ENCODE measurements at places on chromosomes 4 and X. TPM values are rescaled to one million over a fixed set of nuclear protein-coding genes. Genes with fewer than 3 reads are reported as not detected.
A peak's percentile ranks its signal among the peaks of the same experiment; 100 is the strongest.

- DNase-seq = no peak
- no peaks in the 10 kb centered on the region for H3K27me3 ChIP-seq
- H3K4me1 ChIP-seq = no peaks in the 10 kb centered on the region
- H3K36me3 ChIP-seq = no peaks in the 10 kb centered on the region
These were observed 69.5 kb downstream of the PLAC1 start for GRCh38 chrX:134588806-134589205.

DNA sequence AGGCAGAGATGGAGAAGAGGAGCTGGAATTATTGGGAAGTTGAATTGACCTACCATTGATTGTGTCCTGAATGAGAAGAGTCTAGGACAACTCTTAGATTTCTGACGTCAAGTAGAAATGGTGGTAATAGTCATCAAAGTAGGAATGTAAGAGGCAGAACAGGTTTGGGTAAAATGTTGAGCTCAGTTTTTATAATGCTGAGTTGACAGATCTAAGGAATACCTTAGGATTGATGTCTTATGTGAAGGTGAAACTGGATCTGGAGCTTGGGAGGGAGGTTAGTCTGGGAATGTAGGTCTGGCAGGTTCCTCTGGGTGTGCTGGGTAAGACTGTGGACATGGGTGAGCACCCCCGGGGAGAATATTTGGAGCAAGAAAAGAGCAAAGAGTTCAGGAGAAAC is 31.9 kb downstream of the JADE1 start:
- DNase-seq = no peak
- H3K4me1 ChIP-seq = peaks cover 72% of the 10 kb centered on the region
- no peaks in the 10 kb centered on the region for H3K27me3 ChIP-seq

- DNase-seq = no peak
- H3K27ac ChIP-seq = no peak overlapping the region
- no peaks in the 10 kb centered on the region for H3K4me1 ChIP-seq
- H3K4me3 ChIP-seq = no peak overlapping the region
- no peaks in the 10 kb centered on the region for H3K36me3 ChIP-seq
These were observed 23.3 kb upstream of the ANXA5 start for GRCh38 chr4:121720109-121720508.

DNA sequence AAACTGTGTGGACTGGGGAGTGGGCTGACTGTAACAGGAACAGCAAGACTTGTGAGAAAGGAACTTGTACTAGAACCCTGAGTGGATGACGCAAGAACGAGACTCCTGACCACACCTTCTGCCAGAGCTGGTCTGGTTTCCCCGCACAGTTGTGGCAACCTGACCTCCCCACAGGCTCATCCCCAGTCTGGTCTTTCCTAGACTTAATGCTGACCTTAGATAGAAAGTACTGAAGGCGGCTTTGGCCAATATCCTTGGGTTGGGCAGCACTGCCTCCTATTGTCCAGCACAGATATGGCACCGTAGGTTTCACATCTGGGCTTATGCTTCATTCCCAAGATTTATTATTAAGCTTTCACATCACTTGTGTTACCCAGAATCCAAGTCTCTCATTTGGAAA is 137.8 kb upstream of the FRG1 start:
- no peak overlapping the region for H3K4me3 ChIP-seq
- no peaks in the 10 kb centered on the region for H3K4me1 ChIP-seq
- H3K27me3 ChIP-seq = no peaks in the 10 kb centered on the region
- H3K27ac ChIP-seq = no peak overlapping the region
- no peak for DNase-seq

DNA sequence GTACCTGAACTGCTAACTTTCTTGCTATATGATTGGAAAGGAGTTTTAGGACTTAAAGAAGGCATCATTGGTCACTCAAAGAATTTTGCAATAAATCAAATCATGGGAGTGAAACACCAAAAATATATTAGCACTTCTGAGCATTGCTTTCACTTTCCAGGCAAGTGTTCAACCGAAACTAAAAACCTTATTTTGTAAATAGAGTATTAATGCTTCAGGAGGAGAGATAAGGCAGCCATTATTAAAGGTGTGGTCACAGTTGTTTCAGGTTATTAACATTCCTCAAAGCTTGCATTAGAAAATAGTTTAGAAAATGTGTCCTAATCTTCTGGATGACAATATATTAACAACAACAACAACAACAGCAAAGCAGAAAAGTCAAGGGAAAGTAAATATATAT is 92.3 kb upstream of the TLL1 start:
- peaks cover 9% of the 10 kb centered on the region for H3K4me1 ChIP-seq
- no peaks in the 10 kb centered on the region for H3K27me3 ChIP-seq
- H3K27ac ChIP-seq = no peak overlapping the region
- DNase-seq = no peak
- no peak overlapping the region for H3K4me3 ChIP-seq
- H3K36me3 ChIP-seq = no peaks in the 10 kb centered on the region

DNA sequence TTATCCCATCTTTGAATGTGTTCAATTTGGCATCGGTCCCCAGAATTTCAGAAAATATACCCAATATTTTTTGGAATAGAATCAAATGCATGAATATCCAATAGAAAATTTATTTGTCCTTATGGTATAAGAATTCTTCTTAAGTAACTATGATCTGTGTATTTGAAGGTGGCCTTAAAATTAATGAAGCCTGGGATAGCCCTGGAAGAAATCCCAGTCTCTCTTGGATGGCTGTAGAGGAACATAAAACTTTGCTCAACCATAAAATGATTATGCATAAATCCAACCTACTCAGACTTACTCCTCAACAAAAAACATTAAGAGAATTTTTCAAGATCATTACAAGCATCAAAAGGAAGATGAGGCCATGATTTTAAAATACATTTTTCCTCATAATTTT is 269.4 kb upstream of the SMIM31 start:
- H3K4me1 ChIP-seq = no peaks in the 10 kb centered on the region
- H3K27ac ChIP-seq = no peak overlapping the region
- H3K4me3 ChIP-seq = no peak overlapping the region
- no peaks in the 10 kb centered on the region for H3K36me3 ChIP-seq
- no peak for DNase-seq

- peaks cover 8% of the 10 kb centered on the region for H3K4me1 ChIP-seq
- no peaks in the 10 kb centered on the region for H3K27me3 ChIP-seq
- H3K36me3 ChIP-seq = peaks cover 7% of the 10 kb centered on the region
- no peak overlapping the region for H3K27ac ChIP-seq
- H3K4me3 ChIP-seq = no peak overlapping the region
These were observed 28.2 kb downstream of the IL13RA1 start for GRCh38 chrX:118755633-118756032.

DNA sequence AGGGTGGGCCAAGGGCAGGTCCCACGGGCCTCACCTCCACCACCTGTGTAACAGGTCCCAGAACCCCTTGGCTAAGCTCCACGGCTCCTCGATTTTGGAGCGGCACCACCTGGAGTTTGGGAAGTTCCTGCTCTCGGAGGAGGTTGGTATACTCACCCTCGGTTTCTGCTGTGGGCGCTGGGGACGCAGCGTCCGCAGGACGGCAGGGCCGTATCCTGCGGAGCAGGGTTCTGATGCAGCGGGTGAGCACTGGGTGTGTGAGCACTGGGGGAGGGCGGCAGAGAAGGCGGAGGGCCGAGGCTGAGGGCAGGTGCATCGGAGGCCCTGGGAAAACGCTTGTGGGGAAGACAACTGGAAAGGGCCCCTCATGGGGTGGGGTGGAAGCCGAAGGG is 11.0 kb downstream of the ATP5ME start:
- no peak for DNase-seq
- H3K36me3 ChIP-seq = no peaks in the 10 kb centered on the region
- no peaks in the 10 kb centered on the region for H3K4me1 ChIP-seq
- no peak overlapping the region for H3K27ac ChIP-seq
- peak overlapping the region; percentile 80 for H3K4me3 ChIP-seq
- H3K27me3 ChIP-seq = no peaks in the 10 kb centered on the region

DNA sequence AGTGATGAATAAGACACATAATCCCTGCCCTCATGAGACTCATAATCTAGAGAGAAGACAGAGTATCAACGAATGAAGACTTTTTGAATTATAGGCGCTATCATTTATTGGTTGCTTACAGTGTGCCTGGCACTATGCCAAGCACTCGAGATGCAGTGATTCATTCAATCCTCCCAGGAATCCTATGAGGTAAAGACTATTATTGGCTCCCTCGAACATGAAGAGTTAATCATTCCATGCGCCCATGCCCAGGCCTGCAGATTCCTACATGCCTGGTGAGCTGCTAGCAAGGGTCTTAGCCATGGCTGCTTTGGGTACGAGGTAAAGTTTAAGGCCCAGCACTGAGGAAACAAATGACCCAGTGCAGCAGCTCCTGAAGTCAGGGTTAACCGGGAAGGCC is 47.0 kb downstream of the TEX13B start:
- H3K27ac ChIP-seq = no peak overlapping the region
- no peaks in the 10 kb centered on the region for H3K4me1 ChIP-seq
- no peaks in the 10 kb centered on the region for H3K36me3 ChIP-seq
- H3K27me3 ChIP-seq = no peaks in the 10 kb centered on the region
- no peak for DNase-seq

- peaks cover 20% of the 10 kb centered on the region for H3K4me1 ChIP-seq
- H3K27me3 ChIP-seq = no peaks in the 10 kb centered on the region
- no peak for DNase-seq
- H3K27ac ChIP-seq = no peak overlapping the region
- no peaks in the 10 kb centered on the region for H3K36me3 ChIP-seq
These were observed 302.9 kb downstream of the ARHGAP10 start for GRCh38 chr4:148034813-148035212.

GRCh38 chrX:107304141-107304540 is 97.7 kb downstream of the DNAAF6 start:
- H3K4me3 ChIP-seq = no peak overlapping the region
- H3K4me1 ChIP-seq = no peaks in the 10 kb centered on the region
- no peaks in the 10 kb centered on the region for H3K36me3 ChIP-seq
- no peak for DNase-seq
- no peak overlapping the region for H3K27ac ChIP-seq

DNA sequence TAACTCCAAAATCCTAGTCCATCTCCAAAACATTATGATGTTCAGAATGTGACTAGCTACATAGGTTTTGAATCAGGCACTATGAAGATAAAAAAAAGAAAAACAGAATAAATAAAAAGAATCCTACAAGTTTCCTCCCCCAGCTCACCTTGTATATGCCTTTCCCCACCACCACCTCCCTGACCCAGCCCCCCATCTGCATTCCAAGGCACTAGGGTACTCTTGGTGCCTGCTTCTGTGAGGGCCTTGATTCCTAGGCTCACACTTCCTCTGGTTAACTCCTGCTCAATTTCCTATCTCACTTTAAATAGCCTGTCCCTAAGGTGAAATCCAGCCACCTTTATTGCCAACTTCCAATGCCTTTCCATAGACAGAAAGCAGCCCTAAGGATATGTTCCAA is 178.7 kb upstream of the ATOH1 start:
- peaks cover 6% of the 10 kb centered on the region for H3K4me1 ChIP-seq
- H3K27ac ChIP-seq = no peak overlapping the region
- no peaks in the 10 kb centered on the region for H3K36me3 ChIP-seq

- no peak overlapping the region for H3K27ac ChIP-seq
- no peaks in the 10 kb centered on the region for H3K4me1 ChIP-seq
- H3K27me3 ChIP-seq = no peaks in the 10 kb centered on the region
- H3K36me3 ChIP-seq = no peaks in the 10 kb centered on the region
These were observed 1263.5 kb downstream of the FAM133A start for GRCh38 chrX:94937491-94937890.

- H3K4me1 ChIP-seq = no peaks in the 10 kb centered on the region
- no peaks in the 10 kb centered on the region for H3K27me3 ChIP-seq
- no peaks in the 10 kb centered on the region for H3K36me3 ChIP-seq
- H3K27ac ChIP-seq = no peak overlapping the region
- H3K4me3 ChIP-seq = peak overlapping the region; percentile 72
These were observed 65.1 kb upstream of the CCDC160 start for GRCh38 chrX:134171661-134172587.

DNA sequence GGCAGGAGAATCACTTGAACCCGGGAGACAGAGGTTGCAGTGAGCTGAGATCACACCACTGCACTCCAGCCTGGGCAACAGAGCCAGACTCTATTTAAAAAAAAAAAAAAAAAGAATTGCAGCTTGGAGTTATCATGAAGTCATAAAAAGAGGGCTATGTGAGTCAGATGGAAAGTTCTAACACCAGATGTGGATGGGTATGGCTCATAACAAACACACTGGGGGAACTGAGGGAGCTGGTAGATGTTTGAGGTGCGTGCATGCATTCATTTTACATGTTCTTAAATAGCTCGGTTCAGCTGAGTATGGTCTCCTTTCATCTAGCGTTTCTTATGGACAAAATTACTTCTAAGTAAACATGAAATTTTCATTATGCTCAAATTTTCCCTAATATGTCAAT is 11.7 kb downstream of the TRMT2B start:
- H3K36me3 ChIP-seq = peaks cover 2% of the 10 kb centered on the region
- no peaks in the 10 kb centered on the region for H3K27me3 ChIP-seq
- H3K4me1 ChIP-seq = no peaks in the 10 kb centered on the region
- DNase-seq = no peak
- no peak overlapping the region for H3K27ac ChIP-seq

GRCh38 chrX:50762578-50762977 is 51.4 kb downstream of the SHROOM4 start:
- no peaks in the 10 kb centered on the region for H3K36me3 ChIP-seq
- no peaks in the 10 kb centered on the region for H3K27me3 ChIP-seq
- H3K4me1 ChIP-seq = no peaks in the 10 kb centered on the region
- no peak overlapping the region for H3K4me3 ChIP-seq
- no peak overlapping the region for H3K27ac ChIP-seq

GRCh38 chrX:142201113-142201512 is 4.0 kb downstream of the MAGEC2 start:
- H3K27me3 ChIP-seq = no peaks in the 10 kb centered on the region
- H3K36me3 ChIP-seq = no peaks in the 10 kb centered on the region
- DNase-seq = no peak
- no peak overlapping the region for H3K4me3 ChIP-seq

DNA sequence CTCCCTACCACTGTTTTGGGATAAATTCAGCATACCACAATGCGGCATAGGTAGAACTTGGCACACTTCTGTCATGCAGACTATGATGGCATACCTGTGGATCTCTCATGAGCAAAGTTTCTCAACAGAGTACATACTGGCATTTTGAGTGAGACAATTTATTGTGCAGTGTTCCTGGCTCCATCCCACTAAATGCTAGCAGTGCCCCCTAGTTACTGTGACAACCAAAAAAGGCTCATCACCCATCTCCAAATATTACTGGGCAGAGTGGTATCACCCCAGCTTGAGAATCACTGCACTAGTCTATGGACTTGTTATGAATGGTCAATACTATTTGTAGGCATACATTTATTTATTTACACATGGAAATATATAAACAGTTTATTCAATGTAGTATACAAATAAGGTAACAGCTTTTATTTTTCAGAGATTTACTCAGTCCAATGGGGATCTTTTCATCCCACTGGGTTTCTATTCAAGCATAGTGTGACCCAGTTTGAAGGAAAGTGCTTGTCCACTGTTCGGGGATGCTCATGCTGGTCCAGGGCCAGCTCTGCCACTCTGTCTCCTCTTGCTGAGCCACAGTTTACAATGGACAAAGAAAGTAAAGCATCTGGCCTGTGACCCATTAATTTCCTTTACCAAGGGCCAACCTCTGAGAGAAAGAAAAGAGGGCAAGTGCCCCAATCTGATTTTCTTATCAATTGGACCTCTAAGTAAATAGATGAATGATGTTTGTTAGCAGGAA is 81.0 kb upstream of the IL2 start:
- no peaks in the 10 kb centered on the region for H3K4me1 ChIP-seq
- no peak overlapping the region for H3K27ac ChIP-seq
- H3K36me3 ChIP-seq = no peaks in the 10 kb centered on the region
- H3K27me3 ChIP-seq = no peaks in the 10 kb centered on the region

Gene C4orf36
- not detected for total RNA-seq

Gene FAT4
- total RNA-seq = 83.7 TPM

Gene PI4K2B
- 11.8 TPM for total RNA-seq

Gene CPLX1
- 1.2 TPM for total RNA-seq

Gene HPSE
- 1.4 TPM for total RNA-seq

Gene DCLK2
- 18.3 TPM for total RNA-seq

Gene ERCC6L
- total RNA-seq = not detected

Gene CTBP1
- 256 TPM for total RNA-seq

Gene TMPRSS11A
- total RNA-seq = not detected

Gene MAGEB2
- total RNA-seq = not detected

Gene AMOT
- 27.8 TPM for total RNA-seq

Gene TCP11X1
- total RNA-seq = not detected

Gene CAPN6
- total RNA-seq = 0.63 TPM

Gene ZCCHC4
- total RNA-seq = 8.1 TPM
